Hematopoietic multipotent progenitor cell treated with erythropoietin and hydrocortisone succinate and interleukin-3 and kit ligand, for 6 days (in vitro differentiated cells): ENCODE measurements at places on chromosomes 5 and 9.

DNA sequence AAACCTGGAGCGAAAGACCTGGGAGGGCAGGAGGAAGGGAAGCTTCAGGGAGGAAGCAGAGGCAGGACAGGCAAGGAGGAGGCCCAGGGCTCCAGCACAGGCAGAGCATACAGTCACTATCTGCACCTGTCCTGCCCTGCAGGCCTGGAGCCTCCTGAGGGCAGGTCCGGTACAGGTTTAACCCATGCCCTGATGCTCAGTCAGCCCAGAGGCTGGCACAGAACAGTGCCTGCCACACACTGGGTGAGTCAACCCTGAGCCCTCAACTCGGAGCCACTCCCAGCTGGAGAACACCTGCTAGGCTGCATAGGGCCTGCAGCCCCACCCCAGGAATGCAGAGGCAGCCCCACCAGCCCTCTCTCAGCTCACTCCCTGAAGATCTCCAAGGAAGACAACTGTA is 161.5 kb upstream of the PHYKPL start:
- DNase-seq: no peak

DNA sequence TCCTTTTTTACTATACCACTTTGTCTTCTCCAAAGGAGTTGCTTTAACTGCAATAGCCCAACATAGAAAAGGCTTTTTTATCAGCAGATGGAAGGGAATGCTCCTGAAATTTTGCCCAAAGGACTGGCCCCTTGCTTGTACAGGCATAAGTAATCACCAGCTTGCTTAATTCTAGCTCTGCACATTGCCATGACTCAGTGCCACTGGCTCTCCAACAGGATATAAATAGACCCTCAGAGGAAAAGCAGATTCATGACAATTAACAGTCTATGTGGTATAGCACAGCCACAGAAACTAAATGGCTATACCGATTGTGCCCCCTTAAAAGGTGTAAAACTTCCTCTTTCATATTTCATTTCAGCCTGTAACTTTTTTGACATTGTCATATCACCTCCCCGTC is 227.0 kb downstream of the ZNF608 start:
- DNase-seq: peak; percentile 7

DNA sequence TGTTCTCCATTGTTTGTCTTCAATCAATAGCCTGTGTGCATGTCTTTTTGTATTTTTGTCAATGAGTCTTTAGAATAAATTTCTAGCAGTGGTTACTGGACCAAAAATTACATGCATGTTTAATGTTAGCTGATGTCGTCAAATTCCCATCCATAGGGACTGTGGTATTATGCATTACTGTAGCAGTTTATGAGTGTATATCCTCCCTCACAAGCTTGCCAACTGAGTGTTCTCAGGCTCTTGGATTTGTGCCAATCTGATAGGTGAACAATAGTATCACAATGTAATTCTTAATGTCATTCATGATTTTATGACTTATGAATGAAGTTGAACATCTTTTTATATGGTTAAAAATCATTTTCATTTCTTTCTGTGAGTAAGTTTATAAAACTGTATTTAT is 13.0 kb downstream of the SNX24 start:
- DNase-seq: peak; percentile 86

GRCh38 chr9:118187408-118187807 is 483.2 kb downstream of the TLR4 start:
- DNase-seq: no peak

DNA sequence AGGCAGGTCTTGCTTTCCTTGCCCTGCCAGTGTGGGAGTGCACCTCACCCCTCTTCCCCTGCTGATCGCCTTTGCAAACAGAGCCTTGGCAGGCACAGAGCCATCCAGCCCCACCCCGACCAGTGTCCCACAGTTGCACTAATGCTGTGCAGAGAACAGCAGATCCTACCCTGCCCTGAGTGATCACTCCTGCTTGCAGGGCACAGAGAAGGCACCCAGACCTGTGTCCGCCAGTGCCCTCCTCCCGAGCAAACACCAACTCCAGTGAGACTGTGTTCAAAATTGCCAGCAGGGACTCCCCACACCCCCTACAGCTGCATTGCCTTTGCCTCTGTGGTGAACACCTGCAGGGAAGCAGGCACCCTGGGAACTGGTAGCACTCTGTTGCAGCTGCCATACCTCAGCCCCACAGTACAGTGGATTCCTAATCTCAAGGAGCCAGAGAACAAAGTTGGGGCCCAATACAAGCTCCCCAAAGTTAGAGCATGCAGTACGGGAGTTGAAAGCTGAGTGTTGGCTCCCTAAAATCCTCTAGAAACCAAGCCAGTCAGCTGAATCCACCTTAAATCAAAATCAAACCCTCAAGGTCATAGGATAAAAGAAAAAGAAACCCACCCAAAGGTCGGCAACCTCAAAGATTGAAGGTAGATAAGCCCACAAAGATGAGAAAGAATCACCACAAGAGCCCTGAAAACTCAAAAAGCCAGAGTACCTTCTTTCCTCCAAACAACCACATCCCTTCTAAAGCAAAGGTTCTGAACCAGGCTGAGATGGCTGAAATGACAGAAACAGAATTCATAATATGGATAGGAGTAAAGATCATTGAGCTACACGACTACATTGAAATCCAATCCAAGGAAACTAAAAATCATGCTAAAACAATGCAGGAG is 92.9 kb upstream of the PIK3R1 start:
- no peak for DNase-seq

DNA sequence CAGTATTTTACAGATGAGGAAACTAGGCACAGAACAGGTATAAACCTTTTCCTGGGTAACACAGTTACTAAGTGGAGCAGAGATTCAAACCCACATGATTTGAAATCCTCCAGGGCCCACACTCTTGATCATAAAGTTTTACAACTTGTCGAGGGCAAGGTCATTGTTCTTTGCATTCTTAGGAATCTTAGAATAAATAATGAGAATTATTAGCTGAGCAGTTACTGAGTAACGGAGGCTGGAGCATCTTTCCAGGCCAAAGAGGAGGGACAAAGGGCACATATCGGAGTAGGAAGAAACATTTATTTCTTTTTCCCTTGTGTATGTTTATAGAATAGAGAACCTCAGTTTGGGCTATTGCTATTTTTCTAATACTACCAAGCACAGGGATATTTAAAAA is 27.1 kb upstream of the F2R start:
- no peak for DNase-seq

- DNase-seq: no peak
These were observed 50.6 kb downstream of the FBXL7 start for GRCh38 chr5:15550502-15551112.

- DNase-seq: no peak
These were observed 170.1 kb upstream of the ATP10B start for GRCh38 chr5:161022151-161022550.

DNA sequence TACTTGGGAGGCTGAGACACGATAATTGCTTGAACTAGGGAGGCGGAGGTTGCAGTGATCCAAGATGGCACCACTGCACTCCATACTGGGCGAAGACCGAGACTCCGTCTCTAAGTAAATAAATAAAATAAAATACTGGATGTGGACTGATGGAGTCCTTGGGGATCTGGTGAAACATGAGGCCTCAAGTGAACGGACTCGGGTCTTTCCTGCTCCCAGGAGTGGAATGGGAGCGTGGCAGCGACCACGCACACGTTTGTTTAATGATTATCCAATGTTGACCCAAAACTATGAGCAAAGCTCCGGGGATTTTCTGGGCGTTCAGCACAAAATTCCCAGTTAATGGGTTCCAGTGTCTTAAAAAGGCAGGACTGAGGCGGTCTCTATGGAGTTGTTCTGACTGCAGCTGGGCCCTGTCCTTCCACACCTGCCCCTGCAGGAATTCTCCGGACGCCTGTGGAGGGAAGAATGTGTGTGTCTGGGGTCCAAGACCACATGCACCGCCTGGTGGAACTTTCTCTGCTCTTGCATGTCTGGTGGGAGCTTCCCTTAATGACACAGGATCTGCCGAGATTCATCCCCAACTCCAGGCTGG is 26.6 kb downstream of the NEK6 start:
- DNase-seq: no peak

- DNase-seq: peak; percentile 91
These were observed 41.2 kb downstream of the SLC22A5 start for GRCh38 chr5:132410451-132411303.

GRCh38 chr5:14011089-14012020 is 66.9 kb upstream of the DNAH5 start:
- peak; percentile 87 for DNase-seq

DNA sequence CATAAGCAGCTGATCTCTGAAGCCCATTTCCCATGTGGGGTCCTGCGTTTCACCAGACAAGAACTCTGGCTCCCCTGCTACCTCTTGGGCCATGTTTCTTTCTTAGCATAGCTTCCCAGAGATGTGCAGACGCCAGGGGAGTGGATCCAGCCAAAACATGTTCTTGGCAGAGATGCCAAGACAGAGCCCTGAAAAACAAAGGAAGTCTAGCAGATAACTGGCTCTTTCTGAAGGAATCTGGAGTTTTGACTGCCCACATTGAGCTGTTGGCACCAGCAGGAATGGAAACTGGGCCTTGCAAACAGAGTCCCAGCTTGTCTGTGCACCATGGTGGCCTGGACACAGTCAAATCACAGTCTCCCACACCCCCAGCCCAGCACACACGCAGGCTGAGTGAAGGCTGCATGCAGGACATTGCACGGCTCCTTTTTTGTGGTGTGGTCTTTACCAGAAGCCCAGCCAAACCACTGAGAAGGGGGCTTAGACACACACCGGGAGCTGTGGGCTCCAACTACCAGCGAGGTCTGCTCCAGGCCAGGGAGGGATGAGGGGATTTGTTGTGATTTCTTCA is 114.7 kb downstream of the SNX18 start:
- DNase-seq: no peak

DNA sequence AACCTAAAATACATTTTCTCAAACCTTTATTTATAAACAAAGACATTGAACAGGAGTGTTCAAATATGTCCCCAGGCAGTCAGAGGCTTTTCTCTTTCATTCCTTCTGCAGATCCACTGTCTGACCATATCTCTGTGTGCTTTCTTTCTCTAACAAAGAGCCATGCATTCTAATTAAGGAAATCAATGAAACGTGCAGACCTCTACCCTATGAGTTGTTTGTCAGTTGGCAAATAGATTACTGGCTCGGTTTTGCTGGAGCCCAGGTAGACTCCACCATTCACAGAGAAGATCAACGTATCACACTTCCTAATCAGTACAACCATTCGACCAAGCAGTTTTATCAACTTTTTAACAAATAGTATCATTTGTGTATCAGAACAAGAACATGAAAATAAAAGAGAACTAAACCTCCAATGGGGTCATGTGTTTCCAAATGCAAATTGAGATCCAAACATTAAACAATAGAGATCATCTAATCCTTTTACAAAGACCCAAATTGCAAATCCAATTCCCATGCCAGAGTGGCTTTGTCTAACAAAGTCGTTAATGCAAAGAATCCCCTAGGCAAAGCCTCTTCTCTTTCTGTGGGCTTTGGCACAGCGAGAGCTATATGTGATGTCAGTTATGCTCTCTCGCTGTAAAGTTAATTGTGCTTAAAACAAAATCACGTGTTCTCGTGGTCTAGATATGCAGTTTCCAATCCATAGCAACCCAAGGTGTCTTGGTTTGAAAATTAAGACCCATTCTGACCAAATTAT is 16.8 kb downstream of the KLF4 start:
- no peak for DNase-seq

DNA sequence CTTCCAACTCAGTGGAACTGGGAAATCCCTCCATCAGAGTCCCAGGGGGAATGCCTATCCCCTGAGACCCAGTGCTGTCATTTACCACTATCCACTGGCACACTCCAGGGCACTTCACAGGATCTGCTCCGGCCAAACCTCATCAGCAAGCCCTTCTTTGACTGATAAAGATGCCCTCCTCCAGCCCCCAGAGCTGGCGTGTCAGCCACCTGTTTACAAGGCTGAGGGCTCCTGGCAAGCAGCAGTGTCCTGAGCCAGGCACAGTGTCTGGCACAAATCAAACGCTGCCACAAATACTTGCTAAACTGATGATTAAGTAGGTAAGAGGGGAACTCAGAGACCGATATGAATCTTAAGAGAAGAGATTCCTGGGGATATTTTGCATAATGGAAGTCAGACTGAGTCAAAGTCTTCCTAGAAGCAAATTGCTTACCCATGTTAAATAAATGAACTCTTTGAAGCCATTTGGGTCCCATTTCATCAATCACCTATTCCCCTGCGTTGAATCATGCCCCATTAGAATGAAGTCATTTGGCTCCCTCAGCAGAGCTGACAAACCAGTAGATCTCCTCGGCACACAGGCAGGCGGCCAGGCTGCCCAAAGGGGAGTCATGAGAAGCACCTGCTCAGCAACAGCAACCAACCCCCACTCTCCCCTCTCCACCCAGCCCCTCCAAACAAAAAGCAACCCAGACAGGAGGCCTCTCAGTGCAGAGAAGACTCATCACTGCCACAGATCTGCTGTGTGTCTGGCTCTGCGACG is 97.4 kb downstream of the CDK5RAP2 start:
- DNase-seq: no peak

DNA sequence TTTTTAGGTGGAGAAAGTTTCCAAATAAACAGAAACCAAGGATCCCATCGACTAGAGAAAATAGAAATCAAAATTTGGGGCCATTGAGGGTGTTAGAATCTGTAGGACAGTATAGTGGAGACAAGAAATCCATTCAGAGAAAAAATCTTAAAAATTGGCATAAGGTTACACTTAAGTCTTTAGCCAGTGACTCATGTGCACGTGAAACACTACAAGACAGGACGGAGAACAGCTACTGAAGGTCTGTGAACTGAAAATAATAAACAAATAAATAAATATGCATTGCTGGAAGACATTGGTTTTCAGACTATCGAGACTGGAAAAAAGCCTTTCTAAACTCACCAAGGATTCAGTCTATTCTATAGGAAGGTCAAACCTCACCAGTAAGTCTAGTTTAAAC is 1955.5 kb downstream of the MAT2B start:
- no peak for DNase-seq

DNA sequence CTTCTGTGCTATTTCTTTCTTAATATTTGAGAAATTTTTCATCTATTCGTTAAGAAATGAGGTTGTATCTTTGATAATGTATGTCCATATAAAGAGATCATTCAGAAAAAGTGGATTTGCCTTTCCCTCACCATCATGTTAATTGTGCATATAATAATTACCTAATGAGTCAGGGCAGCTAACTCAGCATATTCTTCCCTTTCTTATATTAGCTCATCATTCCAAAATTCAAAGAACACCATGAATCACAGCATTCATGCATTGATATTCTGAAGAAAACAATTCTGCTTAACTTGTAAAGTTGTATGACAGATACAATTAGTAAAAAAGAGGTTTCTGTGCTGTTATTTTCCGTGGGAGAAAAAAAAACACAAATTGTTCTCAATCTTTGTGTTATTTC is 630.6 kb downstream of the TLE1 start:
- no peak for DNase-seq

DNA sequence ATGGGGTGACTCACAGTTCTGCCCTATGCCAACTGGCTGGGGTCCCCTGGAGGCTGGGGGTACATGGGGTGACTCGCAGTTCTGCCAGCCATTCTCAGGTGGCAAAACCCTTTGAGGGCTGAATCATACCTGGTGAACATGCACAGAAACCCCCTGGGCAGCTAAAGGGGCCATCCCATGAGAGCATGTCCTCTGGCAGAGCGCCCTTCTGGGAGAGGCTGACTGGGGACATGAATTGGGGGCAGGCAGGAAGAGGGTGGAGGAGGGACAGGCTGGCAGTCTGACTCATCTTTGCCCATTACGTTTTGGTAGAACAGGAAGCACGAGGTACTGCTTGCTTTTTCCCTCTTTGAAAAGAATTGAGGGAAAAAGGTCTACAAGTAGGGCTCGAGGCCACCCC is 16.7 kb downstream of the TRAF1 start:
- no peak for DNase-seq

GRCh38 chr9:113528811-113529210 is 65.3 kb downstream of the RGS3 start:
- no peak for DNase-seq
